ENCODE measurements at places on chromosomes 1 and 21.
A peak's percentile ranks its signal among the peaks of the same experiment; 100 is the strongest.

DNA sequence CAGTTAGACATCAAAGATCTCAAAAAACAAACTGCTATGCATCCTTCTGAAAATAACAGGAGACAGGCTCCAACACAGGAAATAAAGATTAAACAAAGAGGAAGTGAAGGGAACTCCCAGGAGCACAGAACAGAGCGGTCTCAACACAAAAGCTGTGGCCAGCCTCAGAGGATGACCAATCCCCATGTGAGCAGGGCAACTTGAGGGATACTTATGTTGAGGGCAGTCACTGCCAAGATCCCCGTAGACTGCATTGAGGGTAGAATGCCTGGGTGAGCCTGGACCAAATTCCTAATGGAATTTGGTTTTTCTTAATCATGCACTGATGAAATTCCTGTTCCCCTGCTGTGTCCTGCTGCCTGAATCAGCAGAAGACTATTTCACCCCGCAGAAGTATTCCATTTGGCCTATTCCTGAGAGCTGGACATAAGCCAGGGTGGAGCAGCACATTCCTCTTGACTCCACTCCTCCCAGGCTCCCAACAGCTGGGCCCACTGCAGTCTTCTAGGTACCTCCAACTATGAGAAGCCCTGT is 49.0 kb downstream of the JAK1 start:
- no peak for DNase-seq

- no peak for DNase-seq
Observed at GRCh38 chr1:95371666-95372282, 137.8 kb downstream of the RWDD3 start.

- DNase-seq = no peak
Observed at GRCh38 chr1:200206761-200207160, 179.3 kb downstream of the NR5A2 start.

DNA sequence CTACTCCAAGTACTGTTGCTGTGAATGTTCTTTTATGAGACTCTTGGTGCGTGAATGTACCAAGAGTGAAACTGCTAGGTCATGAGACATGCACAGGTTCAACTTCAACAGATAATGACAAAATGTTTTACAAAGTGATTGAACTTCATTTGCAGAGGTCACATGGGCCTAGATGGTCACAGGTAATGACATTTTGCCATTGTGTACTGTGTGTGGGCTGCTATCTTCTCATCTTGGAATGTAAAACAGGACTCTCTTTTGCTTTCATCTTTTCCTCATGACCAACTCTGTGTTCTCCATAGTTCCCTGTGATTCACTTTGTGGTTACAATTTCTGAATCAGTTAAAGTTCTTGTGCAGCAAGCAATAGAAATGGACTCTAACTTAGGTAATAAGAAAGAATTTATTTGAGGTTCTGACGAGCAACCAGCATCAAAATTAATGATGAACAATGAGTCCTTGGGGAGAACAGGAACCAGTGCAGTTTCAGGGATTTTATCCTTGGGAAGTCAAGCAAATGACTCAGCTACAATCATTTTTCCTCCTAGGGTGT is 16.2 kb upstream of the TSNAX start:
- no peak for DNase-seq

DNA sequence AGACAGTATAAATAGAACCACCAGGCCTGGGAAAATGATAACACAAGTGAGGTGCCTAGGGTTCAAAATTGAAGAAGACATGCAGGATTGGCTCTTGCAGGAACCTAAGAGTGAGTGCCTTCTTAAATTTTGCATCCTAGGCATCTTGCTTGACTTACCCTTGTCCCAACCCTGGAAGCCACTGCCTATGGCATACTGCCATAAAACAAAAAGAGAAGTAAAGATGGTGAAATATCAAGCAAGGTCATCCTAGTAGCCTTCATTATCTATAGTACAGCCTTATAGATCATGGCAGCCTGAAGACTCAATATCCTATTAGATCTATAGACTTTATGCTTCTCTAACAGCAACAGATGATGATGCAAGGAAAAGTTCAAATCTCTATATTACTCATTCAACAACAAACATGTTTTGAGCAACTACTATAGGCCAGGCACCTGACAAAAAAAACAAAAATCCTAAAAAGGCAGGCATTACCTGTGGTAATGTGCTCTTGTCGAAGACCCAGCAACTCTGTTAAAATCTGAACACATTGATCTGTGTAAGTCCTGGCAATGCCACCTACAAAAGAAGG is 6.3 kb downstream of the AP4B1 start:
- DNase-seq = no peak

DNA sequence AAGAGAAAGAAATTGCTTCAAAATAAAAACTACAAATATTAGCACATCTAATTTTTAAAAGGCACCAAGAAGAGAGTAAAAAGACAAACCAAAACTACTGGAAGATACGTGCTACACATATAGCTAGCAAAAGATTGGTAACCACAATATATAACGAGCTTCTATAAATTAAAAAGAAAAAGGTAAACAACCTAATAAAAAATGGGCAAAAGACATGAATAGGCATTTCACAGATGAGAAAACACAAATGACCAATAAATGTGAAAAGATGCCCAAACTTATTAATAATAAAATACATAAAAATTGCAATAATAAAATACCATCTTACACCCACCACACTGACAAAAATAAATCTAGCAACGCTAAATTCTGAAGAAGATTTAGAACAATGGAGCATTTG is 26.2 kb downstream of the LEMD1 start:
- DNase-seq = no peak

DNA sequence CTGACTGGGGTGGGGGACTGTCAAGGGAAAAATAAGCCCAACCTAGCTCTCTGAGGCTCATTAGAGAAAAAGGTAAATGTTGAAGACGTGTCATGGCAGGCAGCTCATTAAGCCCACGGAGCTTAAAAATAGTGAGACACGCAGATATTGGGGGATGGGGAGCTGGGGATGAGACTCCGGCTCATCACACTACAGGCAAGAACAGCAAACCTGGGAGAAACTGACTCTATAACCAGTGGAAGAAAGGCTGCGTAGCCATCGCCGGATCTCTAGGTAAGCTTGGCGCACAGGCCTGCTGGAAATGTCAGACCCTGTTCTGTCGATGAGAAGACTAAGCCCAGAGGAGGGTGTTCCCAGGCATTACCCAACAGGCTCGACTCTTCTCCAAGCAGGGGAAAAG is 78.0 kb downstream of the SYT2 start:
- DNase-seq = no peak

DNA sequence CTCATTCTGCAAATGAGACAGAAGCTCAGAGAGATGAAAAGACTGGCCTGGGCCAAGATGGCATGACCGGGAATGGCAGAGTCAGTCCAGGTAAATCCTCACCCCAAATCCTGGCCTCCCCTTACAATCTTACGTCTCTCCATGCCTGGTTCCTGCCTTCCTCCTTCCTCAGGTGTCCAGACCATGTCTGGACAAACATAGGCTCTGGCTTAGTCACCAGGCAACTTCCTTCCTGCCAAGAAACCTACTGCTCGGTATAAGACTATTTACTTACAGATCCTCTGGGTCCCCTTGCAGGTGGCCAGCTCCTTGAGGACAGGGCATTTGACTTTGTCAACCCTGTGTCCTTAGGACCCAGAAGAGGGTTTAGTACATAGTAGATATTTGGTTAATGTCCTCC is 69.4 kb upstream of the ROR1 start:
- no peak for DNase-seq

DNA sequence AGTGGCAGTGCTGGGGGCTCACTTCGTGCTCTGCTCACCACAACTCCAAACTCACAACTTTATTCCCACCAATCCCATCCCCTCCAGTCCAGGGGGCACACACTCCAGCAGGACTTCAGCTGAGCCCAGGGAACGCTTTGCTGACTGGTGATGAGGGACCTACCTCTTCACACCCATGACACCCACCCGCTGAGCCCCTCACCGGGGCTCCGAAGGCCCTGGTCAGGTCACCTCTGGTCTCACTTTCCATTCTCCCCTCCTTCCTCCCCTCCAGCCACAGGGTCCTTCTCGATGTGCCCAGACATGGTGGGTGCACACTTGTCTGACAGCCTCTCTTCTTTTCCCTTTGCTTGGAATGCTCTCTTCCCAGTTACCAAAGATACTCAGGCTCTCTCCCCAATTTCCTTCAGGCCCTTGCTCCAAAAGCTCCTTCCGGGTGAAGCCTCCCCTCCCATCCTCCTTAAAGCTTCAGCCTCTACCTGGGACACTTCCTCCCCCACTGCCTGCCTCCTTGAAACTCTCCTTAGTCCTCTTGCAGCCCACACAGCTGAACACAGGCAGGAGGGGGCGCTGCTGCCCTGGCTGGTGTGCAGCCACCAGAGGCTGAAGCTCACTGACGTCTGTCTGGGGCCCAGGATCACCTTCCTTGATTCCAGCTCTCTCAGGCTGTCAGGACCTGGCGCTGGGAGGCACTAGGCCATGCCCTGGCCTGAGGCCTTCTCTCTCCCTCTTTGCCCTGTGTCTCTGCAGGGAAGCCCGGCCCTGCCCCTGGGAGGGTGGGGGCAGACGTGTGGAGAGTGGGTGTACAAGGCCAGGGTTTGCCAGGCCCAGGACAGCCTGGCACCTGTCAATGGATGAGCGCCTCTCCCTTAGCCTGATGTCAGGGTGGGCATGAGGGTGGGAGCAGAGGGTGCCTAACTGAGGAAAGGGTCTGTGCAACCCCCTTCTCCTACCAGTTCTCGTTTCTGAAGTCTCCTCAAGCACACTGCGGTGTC is 1.6 kb downstream of the KCNE1 start:
- DNase-seq = peak; percentile 65

DNA sequence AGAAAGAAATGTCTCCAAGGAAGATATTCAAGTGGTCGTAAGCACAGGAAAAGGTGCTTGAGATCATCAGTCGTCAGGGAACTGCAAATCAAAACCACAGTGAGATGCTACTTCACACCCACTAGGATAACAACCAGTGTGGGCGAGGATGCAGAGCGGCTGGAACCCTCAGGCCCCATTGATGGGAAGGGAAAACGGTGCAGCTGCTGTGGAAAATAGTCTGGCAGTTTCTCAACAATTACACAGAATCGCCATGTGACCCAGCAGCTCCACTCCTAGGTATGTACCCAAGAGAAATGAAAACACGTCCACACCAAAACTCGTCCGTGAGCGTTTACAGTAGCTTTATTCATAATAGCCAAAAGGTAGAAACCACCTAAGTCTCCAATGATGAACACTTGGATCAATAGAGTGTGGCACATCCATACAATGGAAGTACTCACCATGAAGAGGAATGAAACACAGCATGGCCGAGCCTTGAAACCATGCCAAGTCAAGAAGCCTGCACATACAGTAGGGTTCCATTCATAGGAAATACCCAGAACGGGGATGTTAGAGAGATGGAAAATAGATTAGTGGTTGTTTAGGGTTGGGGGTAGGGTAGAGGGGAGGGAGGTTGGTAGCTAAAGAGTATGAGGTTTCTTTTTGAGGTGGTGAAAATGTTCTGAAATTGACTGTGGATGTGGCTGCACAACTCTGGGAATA is 6.1 kb downstream of the DFFB start:
- no peak for DNase-seq

DNA sequence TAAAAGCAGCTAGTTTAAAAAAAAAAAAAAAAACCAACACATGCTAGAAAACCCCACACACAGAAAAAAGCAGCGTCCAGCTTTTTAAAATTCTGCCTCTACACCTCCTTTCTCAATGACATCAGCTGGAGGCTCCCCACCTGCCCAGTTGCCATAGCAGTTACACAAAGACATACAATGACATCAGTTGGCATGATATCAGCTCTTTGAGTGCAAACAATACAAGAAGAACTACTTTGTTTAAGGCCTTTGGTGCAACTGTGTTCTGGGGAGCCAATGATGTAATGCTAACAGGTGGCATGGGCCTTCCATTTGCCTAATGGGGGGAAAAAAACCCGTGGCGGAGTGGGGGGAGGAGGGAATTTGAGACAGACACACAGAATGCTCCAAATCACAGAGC is 32.9 kb downstream of the DUSP10 start:
- DNase-seq = peak; percentile 84

DNA sequence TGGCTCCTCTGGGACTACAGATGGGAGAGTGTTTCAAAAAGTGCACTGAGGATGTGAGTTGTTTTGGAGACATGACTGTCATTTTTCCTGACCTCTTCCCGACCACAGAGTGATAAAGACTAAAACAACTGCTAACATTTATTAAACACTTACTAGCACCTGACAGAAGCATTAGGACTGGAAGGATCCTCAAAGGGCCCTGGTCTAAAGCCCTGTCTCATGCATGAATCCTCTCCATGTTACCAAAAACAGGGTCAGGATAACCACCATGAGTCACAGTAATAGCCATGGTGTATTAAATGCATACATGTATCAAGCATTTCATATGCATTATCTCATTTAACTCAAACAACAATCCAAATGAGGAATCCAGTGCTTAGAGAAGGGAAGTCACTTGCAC is 11.5 kb downstream of the CYB5RL start:
- DNase-seq = no peak

DNA sequence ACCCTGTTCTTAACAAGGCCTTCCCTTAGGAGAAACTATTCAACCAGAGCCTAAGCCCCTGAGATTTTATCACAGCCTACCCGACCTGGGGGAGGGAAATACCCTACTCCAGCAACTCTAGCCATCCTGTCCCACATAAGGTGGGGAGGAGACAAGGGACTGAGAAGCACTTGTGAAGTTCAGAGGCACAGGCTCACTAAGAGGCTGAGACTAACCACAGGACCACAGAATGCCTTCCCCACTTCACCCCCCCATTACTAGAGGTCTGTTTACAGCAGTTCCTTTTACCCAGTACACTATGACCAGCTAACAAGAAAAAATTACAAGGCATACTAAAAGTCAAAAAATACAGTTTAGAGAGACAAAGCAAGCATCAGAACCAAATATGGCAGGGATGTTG is 86.8 kb downstream of the TEX35 start:
- no peak for DNase-seq

DNA sequence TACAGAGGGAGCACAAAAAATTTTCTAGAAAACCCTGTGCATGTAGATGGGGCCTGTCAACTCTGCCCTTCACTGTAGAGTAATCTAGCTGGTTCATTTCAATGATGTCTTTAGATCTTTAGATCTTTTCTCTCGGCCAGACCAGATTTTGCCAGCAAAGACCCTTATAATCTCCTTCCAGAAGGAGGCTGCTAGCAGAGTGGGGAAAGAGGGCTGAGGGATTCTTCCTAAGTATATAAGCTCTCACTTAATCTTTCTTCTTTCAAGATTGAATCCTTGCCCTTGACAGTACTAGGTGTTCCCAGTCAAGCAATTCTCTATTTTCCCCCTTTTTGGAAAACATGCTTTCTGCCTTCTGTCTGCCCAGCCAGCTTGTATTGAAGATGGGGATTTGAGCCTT is 34.3 kb downstream of the BCAS2 start:
- no peak for DNase-seq
